ENCODE measurements at places on chromosomes 6 and 20. TPM values are rescaled to one million over a fixed set of nuclear protein-coding genes. Genes with fewer than 3 reads are reported as not detected.

- DNase-seq, result peak; percentile 22
Measured at GRCh38 chr6:19812512-19813119, 24.6 kb upstream of the ID4 start.

- no peak for DNase-seq
Measured at GRCh38 chr6:16274483-16274882, 36.1 kb downstream of the GMPR start.

- no peak for DNase-seq
Measured at GRCh38 chr6:117409420-117409819, 16.3 kb downstream of the ROS1 start.

- no peak for DNase-seq
Measured at GRCh38 chr20:53489528-53489927, 104.1 kb downstream of the ZNF217 start.

DNA sequence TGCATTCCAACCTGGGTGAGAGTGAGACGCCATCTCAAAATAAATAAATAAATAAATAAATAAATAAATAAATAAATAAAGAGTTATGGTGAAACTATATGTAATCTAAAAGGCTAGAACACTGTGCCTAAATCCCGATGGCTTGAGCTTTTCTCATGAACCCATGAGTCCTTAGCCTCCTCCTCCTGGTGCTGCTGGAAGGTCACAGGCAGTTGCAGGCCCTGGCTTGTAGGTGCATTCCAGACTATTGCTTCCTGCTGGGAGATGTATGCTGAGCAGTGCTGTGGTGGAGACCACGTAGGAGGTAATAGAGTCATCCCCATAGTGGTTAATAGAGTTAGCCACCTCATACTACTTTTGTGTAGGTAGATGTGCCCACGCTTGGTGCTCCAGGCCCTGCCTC, 12.5 kb downstream of the PTK7 start:
- DNase-seq, result no peak

DNA sequence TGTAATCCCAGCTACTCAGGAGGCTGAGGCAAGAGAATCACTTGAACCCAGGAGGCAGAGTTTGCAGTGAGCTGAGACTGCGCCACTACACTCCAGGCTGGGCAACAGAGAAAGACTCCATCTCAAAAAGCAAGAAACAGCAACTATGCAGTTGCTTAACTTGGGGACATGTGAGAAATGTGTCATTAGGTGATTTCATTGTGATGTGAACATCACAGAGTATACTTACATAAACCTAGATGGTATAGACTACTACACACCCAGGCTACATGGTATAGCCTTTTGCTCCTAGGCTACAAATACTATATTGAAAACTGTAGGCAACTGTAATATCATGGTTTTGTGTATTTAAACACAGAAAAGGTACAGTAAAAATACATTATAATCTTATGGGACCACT, 3.3 kb upstream of the COQ3 start:
- no peak for DNase-seq

- no peak for DNase-seq
Measured at GRCh38 chr6:143196525-143197225, 136.0 kb downstream of the AIG1 start.

DNA sequence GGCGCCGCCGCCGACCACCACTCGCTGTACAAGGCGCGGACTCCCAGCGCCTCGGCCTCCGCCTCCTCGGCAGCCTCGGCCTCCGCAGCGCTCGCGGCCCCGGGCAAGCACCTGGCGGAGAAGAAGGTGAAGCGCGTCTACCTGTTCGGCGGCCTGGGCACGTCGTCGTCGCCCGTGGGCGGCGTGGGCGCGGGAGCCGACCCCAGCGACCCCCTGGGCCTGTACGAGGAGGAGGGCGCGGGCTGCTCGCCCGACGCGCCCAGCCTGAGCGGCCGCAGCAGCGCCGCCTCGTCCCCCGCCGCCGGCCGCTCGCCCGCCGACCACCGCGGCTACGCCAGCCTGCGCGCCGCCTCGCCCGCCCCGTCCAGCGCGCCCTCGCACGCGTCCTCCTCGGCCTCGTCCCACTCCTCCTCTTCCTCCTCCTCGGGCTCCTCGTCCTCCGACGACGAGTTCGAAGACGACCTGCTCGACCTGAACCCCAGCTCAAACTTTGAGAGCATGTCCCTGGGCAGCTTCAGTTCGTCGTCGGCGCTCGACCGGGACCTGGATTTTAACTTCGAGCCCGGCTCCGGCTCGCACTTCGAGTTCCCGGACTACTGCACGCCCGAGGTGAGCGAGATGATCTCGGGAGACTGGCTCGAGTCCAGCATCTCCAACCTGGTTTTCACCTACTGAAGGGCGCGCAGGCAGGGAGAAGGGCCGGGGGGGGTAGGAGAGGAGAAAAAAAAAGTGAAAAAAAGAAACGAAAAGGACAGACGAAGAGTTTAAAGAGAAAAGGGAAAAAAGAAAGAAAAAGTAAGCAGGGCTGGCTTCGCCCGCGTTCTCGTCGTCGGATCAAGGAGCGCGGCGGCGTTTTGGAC, 2.0 kb downstream of the SOX4 start:
- peak; percentile 65 for DNase-seq

- DNase-seq, result no peak
Measured at GRCh38 chr6:41469156-41470028, 76.8 kb upstream of the FOXP4 start.

DNA sequence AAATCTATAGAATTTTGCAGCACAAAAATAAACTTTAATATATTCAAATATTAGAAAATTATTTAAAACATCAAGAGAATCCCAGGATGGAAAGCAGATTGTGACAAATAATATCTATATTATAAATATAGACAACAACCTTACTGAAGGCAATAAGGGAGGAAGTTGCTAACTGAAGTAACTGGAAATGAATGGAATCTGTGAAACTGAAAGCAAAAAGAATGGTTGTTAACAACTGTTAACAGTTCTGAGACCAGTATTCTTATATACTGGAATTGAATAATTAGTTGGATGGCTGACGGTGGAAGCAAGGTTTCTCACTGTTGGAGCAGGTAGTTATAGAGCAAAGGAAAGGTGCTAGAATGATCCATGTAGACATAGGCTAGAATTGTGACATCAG, 220.4 kb downstream of the PLCB1 start:
- DNase-seq, result no peak

Gene PRDM13
- not detected for total RNA-seq

Gene MAS1
- total RNA-seq, result not detected

Gene GDAP1L1
- not detected for total RNA-seq

Gene TOMM6
- 127 TPM for total RNA-seq

Gene RFX6
- 1.6 TPM for total RNA-seq

Gene ADGRG6
- 38.6 TPM for total RNA-seq

Data from body of pancreas (tissue), 4 donors.